ENCODE measurements at places on chromosomes 4 and X.
A peak's percentile ranks its signal among the peaks of the same experiment; 100 is the strongest.

GRCh38 chr4:52510939-52511565 lies 148.0 kb downstream of the USP46 start:
- no peak for DNase-seq

GRCh38 chr4:105135785-105136184 lies 10.9 kb upstream of the TET2 start:
- peak; percentile 10 for DNase-seq

DNA sequence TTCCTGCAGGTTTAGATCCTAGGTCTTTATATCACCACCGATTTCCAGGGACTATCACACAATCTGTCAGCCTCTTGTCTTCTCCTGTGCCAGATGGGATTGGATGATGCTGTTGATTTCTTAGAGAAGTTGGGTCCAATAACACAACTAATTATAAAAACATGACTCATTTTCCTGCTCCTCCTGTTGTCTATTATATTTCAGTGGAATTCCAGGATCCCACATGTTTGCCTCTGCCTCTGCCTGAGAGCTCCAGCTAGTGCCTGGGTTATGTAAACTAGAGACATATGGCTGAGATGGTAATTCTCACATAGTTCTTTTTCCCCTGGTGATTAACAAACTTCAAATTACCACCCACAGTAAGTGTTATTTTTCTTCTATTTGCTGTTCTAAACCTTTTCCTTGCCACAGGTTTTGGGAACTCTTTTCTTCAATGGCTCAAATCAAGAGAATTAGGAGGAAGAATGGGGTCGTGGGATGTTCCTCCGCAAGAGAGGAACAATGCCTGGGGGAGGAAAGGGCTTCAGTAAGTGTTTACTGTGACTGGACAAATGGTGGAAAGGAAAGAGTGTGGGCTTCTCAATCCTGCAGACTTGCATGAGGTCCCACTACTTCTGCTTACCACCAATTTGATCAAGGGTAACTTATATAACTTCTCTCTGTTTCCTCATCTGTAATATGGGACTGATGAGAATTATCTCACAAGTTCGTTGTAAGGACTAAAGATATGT lies 3.4 kb upstream of the HOPX start:
- peak; percentile 50 for DNase-seq

GRCh38 chr4:52990706-52991105 lies 128.6 kb downstream of the RASL11B start:
- no peak for DNase-seq

GRCh38 chr4:62549601-62550000 lies 1349.5 kb downstream of the ADGRL3 start:
- no peak for DNase-seq

DNA sequence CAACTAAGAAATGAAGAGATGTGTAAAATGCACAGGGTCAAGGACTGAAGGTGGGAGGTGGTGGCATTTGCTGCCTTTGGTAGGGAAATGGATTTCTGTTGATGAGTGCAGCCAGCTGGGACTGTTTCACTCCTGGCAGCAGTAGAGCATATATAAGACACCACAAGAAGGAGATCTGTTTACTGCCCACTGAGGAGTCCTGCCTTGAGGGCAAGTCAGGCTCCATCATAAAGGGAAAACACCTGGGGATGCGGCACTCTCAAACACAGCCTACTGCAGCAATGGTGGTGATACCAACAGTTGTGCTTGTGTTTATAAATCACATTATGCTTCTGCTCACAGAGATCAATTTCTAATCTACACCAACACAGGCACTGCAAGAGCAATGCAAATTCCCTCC lies 222.1 kb downstream of the TACR3 start:
- DNase-seq: no peak
